Stimulated activated CD4-positive, alpha-beta T cell treated with anti-CD3 and anti-CD28 coated beads, TNF-alpha, amount 100 ng/mL, for 4 hours (primary cell): ENCODE measurements at places on chromosomes 3 and 15.

- DNase-seq, result no peak
Observed at GRCh38 chr15:71232411-71232810, 117.1 kb downstream of the THSD4 start.

DNA sequence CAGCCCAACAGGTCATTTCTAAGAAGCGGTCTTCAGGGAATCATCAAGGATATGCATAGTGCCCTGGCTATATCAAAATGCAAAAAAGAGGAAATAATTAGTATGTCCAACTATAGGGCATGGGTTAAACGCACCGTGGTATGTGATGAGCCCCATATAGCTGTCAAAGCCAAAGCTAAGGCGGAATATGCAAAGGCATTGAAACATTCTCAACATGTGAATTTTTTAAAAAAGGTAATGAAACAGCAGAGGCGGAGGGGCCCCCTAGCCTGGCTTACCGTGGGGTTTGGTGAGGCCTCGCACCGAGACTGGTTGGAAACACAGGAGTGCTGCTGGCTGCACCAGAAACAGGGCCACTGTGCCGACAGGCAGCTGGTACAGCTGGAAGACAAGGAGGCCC lies 23.2 kb downstream of the PLXND1 start:
- no peak for DNase-seq

GRCh38 chr3:133711013-133711412 lies 35.2 kb upstream of the TF start:
- no peak for DNase-seq

- DNase-seq, result no peak
Observed at GRCh38 chr15:88741046-88741445, 62.2 kb upstream of the ACAN start.

DNA sequence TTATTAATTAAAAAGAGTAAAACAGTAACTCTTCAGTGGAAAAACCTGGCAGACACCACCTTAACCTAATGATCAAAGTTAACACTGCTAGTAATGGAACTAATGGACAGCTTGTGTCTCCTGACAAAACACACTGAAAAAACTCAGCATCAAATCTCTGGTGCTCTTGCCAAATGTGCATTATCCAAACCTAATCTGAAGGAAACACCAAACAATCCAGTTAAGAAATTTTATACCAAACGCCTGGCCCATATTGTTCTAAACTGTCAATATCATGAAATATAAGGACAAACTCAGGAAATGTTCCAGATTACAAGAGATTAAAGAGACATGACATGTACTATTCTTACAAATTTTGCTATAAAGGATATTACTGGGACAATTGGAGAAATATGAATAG lies 10.4 kb downstream of the RSL24D1 start:
- DNase-seq, result no peak

- no peak for DNase-seq
Observed at GRCh38 chr3:78707609-78708008, 1060.2 kb downstream of the ROBO1 start.

GRCh38 chr15:59005579-59005978 lies 18.1 kb downstream of the RNF111 start:
- no peak for DNase-seq

DNA sequence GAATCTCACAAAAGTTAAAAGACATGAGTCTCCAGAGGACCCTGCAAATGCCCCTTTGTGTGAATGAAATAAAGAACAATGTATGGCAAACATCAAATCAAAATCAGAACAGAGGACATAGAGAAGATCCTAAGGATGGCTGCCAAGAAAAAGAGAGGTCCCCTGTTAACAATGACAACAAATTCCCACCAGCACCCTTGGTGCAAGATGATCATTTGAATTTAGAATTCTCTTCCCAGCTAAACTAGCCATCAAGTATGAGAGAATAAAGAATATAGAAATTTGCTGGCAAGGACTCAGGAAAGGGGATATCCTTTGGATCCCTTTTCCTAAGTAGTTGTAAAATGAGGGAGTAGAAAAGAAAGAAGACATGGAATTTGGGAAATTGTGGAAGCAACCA lies 8.2 kb downstream of the GP5 start:
- DNase-seq, result no peak

DNA sequence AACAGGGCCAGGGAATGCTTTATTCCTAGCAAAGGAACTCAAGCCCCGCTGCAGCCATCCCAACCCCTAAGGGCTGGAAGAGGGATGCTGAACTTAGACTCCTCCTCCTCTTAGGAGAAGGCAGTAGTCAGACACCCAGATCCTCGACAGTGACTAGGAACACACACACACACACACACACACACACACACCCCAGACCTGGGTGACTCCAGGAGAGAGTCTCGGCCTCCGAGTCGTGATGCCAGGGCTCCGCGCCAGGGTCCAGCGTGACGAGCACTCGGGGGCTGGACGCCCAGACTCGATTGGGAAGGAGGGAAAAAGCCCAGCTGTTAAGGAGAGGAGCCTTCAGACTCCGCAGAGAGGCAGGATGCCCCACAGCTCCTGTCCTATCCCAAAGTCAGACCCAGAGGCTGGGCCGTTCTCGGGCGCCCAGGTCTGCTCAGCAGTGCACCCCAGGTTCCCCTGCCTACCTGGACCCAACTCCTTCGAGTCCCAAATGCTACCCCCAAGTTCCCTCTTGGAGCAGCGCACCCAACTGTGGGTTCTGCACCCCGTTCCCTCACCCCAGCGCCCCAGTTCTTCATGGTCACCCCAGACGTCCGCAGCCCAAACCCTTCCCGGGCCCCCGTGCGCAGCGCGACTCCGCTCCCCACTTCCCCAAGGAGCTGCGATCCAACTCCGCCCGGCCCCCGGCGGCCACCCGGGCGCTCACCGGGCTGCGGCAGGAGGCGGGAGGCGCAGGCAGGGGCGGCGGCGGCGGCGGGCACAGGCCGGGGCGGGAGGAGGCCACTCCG lies 421 bp downstream of the BMF start:
- DNase-seq, result no peak

GRCh38 chr15:76109046-76109445 lies 49.3 kb downstream of the TMEM266 start:
- no peak for DNase-seq

GRCh38 chr3:153268564-153269279 lies 106.7 kb downstream of the RAP2B start:
- DNase-seq, result no peak

DNA sequence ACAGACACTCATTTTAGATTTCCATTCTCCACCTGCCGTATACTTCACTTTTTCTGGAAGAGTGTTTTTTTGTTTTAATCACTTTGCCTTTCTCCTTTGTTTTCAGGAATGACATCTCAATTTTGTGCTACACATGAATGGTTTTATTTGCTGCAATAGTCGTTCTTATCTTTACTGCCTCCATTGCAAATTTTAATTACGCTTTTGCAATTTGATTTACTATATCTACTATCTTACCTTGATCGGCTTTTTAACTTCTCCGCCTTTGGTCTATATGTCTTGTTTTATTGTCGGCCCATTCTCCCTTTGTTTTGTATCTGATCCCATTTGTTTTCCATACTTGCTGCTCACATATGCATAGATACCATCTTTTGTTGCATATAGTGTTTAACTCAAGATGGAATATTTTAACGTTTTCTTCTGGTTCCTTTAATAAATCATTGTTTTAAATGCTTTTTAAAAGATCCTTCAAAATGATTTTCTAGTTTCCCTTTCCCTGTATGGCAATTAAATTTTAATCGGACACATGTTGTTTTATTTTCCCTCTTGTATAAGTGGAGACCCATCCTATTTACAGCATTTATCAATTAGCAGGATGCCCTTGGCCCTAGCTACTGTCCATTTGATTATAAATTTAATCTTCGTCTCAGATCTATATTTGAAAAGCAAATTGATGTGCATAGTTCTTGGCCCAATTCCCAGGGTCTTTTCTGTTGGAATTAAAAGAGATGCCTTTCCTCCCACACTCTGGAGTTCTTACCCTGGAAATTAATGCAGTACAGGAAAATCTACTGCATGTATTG lies 97.2 kb upstream of the CNTN4 start:
- no peak for DNase-seq

GRCh38 chr3:63980830-63981498 lies 42.3 kb downstream of the PSMD6 start:
- DNase-seq, result no peak

DNA sequence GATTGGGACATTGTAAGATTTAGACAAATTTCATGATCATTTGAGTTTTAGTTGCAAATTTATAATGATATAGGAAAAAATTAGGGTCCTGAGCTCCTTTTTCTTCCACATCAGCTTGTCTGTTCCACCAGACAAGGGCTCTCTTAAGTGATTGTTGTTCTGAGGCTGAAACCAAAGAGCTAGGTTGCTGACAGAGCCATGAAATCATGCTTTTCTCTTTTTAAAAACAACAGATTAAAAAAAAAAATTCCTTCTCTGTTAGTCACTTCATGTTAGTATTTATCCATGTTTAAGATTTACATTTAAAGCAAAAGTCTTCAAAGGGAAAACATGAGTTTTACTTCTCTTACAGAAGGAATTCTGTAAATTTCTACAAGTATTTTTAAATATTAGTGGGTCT lies 56.8 kb downstream of the ATP2C1 start:
- DNase-seq, result no peak

DNA sequence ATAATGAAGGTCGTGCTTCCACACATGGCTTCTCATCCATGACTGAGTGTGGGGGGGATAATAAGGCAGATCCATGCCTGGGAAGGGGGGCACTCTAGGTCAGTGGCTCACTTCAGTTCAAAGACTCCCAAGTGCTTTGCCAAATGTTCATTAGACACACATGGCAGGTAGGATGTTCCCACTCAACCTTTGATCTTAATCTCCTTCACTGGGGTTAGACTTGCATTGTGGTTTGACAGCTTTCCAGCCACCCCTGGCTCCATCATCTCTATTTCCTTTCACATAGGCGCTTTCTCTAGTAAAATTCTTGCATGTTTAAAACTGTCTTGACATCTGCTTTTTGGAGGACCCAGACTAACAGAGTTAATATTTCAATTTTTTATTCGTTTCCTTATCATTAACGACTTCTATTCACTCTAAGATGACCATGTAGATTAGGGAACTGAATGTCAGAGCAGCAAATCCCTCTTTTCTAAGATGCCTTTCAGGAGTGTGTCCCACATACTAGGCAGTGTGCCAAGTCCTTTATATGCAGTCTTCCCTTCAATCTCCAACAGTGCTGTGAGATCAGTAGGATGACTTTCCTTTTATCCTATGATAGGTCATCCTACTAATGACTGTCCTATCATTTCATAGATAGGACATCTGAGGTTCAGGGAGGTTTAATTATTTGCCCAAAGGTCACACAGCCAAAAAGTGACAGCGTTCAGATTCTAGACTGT lies 57.9 kb downstream of the BTD start:
- DNase-seq, result no peak

DNA sequence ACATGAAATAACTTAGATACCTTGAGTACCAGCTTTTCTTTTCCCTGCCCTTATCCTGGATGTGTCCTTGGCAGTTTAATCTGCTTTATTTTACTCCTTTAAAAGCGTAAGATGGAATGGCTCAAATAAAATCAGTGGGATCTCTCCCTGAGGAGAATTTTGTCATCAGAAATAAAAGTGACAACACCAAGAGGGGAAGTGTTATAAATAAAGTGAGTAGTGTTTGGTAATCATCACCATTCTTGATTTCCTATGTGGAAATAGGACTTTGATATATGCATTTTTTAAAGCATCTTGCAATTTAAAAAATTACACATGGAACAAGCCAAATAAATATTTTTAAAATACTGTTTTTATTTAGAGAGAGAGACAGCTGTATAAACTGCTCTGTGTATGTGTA lies 76.5 kb downstream of the MBNL1 start:
- no peak for DNase-seq

DNA sequence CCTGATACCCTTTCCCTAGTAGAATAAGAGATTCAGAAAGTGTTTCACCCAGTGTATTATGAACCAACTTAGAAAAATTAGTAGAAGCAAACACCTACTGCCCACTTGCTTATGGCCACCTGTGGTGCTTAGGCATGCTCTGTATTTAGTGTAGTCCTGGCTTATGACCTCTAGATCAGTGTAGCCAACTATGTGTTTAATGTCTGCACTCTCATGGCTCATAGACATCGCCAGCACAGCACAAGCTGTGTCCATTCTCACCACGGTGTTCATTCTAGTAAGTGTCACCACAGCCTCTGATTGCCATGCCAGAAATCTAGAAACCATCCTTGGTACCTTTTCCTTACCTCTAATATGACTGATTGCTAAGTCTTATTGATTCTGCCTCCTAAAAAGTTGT lies 14.3 kb downstream of the ASB7 start:
- no peak for DNase-seq

DNA sequence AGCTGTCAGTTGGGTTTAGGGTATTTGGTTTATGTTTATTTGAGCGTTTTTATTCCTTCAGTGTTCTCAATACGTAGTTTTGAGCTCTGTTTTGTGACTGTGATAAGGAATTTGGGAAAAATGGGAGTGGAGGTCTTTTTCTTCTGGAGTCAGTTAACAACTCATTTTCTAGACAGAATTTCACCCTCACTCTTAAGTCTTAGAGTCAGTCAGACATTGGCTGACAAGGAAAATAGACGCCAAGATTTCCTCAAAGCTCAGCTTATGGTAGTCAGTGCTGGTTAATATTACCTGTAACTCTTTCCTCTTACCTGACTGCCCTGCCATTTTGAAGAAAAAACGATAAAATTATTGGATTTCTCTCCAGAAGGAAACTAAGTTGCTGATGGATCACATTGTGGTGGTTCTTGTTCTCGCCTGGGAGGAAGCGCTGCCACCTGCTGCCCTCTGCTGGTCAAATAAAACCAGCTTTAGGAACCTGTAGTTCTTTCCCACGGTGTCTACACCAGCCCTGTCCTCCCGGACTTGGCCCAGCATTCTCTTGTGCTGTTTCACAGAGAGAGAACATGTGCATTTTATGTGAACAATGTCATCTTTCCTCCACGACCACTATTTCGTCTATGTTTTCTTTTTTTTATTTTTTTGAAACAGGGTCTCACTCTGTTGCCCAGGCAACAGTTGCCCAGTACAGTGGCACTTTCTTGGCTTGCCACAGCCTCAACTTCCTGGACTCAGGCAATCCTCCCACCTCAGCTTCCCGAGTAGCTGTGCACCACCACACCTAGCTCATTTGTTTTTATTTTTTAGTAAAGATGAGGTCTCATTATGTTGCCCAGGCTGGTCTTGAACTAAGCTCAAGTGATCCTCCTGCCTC lies 41.4 kb upstream of the UMPS start:
- DNase-seq, result peak; percentile 38
